Activated CD4-positive, alpha-beta T cell treated with anti-CD3 and anti-CD28 coated beads for 4 hours (primary cell): ENCODE measurements at places on chromosomes 7 and 10.

- no peak for DNase-seq
Measured at GRCh38 chr7:26451997-26452396, 160.3 kb downstream of the SNX10 start.

DNA sequence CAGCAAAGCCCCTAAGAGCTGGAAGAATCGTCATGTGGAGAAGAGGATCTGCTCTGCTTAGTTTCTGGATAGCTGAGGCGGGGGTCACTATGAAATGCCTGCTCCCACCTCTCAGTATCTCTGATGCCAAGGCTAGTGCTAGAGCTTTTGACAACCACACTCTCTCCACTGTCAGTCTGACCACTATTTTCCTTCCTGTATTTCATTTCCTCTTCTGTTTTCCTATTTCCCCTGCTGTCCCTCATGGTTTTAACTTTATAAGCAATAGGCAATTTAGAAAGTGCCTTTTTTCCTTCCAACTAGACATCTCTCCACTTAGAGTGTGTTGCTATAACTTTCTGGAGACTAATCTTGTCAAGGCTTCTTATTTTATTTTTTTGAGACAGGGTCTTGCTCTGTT, 23.6 kb downstream of the C7orf57 start:
- no peak for DNase-seq

- no peak for DNase-seq
Measured at GRCh38 chr7:112286250-112287086, 80.0 kb downstream of the ZNF277 start.

GRCh38 chr7:20407585-20408466, 77.1 kb downstream of the ITGB8 start:
- no peak for DNase-seq

DNA sequence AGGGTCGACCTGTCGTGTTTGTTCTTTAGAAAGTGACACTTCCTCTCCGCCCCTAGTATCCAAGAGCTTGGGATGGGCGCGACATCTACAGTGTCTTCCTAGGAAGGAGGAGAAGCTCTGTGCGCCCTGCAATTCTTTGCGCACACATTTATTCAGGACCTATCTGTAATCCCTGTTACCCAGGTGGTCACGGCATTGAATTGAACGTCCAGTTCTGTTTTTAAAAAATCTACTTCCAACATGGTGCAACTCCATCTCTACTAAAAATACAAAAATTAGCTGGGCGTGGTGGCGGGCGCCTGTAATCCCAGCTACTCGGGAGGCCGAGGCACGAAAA, 606 bp upstream of the LAMB1 start:
- DNase-seq, result no peak

GRCh38 chr10:35372329-35372728, 36.0 kb downstream of the CCNY start:
- no peak for DNase-seq

GRCh38 chr7:96143495-96144259, 178.2 kb downstream of the SLC25A13 start:
- DNase-seq, result no peak

DNA sequence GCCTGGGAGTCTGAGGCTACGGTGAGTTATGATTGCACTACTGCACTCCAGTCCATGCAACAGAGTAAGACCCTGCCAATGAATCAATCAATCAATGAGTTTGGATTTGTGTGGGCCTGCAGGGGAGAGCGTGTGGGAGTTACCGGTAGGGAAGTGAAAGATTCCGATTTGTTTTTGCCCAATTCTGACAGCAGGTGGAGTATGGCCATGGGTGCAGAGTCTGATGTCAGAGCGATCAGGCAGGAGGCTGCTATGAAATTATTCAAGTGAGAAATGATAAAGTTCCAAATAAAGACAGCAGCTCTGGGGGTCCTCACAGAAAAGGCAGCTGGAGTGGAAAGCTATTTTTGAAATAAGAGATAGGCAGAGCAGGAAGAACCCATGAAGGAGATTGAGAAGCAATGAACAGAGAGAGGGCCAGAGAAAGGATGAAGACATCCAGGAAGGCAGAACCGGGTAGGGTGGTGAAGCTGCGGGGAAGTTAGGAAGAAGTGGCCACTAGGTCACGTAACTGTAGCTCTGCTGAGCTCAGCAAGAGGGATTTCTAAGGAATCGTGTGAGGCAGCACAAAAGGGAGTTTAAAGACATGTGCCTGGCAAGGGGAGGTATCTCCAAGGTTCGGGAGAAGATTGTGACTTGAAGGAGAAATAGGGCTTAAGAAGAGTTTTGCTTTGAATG, 93.7 kb upstream of the NMT2 start:
- no peak for DNase-seq

- no peak for DNase-seq
Measured at GRCh38 chr10:118482393-118483331, 112.8 kb downstream of the PRLHR start.

GRCh38 chr7:2657920-2658671, 26.3 kb downstream of the TTYH3 start:
- DNase-seq, result no peak

DNA sequence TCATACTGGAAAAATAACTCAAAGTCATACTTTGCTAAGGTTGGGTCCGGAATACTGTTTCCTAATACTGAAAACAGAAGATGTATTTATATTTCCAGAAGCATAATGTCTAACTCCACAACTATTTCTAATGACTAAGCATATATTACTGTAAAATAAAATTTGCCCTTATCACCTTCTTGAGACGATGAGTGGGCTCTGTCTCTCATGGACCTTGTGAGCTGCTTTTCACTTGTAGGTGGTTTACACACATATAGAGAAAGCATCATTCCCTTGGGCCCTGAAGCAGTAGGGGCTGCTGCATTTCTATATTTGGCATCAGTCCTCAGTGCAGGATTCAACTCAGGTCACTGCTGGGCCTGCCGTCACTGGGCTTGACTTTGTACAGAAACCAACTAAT, 10.7 kb upstream of the FAM13C start:
- no peak for DNase-seq

DNA sequence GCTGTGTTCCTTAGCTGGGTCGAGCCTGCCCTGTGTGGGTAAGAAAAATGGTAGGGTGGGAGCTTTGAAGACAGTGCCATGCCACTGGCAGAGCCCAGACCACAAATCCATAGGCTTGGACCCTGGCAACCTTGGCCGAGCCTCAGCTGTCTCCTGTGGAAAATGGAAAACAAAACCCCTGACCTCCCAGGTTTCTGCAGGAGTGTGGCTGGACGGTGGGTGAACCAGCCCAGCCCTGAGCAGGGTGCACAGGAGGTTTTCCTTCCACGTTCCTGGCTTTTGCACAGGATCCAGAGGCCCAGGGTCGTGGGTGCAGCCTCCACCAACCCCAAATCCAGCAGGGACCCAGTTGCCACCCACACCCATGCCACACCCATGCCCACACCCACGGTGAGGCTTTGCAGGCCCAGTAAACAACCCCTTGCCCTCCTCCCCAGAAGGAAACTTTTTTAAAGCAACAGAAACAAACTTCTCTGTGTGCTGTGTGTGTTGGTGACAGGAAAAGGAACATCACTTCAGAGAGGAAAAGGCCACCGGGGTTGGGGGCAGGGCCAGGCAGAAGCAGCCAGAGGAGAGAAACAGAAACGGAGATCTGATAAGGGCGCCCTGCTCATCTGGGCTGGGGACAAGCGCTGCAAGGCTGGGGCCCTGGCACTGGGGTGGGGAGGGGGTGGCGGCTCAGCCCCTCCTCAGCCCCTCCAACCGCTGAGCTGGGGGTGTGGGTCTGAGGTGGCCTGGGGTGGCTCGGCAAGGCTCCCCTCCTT, 20.7 kb upstream of the ZMIZ1 start:
- DNase-seq, result peak; percentile 61

DNA sequence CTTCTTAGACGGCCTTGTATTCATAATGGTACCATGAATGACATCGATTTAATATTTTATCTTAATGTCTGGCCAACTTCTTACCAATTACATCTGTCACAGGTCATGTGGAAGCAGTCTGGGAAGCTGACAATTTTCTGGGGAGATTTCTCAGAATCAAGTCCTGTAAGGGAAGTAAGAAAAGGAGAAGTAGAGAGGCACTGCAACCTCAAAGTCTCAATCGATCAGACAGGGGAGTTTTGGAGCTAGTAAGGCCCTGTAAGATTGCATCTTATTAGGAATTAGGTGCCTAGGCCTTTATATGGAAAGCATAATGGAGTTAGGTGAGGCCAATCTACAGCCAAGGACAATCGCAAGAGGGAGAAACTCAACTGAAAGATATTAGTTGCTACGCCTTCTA, 694.6 kb upstream of the SORCS1 start:
- DNase-seq, result no peak

- DNase-seq, result no peak
Measured at GRCh38 chr7:133339772-133340171, 86.9 kb downstream of the EXOC4 start.

DNA sequence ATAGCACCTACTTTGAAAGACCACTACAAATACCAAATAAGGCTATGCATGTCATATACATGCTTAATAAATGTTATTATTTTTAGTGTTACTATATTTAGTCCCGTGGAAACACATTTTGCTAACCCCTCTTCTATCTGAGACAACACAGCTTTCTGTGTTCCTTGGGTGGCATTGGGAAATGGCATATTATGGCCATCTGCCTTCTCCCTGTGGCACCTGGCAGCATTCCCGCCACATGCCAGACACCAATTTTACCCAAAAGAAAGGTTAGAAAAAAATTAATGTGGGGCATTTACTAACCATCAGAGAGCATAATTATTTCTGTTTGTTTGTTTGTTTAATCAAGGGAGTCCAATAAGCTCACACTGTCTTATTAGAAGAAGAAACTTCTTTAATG, 168.6 kb upstream of the ETV1 start:
- DNase-seq, result no peak

GRCh38 chr10:12041766-12042408, 722 bp downstream of the UPF2 start:
- peak; percentile 12 for DNase-seq

- DNase-seq, result no peak
Measured at GRCh38 chr10:102534333-102534732, 30.6 kb downstream of the SUFU start.

DNA sequence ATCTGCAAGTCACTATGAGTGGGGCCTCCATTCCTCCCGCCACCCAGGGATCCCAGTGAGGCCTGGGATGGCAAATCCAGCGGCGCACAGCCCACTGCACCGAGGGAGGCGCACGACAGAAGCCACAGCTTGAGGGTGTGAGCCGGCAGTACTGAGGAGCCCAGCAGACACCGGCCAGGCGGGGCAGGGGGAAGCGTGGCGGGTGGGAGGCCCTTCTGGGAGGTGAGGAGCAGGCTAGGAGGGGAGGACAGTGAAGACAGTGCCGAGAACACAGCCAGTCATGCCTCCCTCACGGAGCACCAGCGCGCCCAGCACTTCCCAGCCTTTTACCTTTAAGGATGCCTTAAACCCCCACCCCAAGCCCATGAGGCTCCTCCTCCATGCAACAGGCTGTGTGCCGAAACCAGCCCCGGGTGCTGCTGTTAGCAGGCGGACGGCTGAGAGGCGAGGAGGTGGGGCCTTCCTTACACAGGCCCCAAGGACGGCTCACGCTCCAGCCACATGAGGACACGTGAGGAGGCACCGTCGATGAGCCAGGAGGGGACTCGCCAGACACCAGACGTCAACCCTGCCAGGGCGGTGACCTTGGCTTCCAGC, 258.5 kb downstream of the PTPRN2 start:
- no peak for DNase-seq

- DNase-seq, result no peak
Measured at GRCh38 chr10:110392121-110392520, 87.4 kb upstream of the SMNDC1 start.

DNA sequence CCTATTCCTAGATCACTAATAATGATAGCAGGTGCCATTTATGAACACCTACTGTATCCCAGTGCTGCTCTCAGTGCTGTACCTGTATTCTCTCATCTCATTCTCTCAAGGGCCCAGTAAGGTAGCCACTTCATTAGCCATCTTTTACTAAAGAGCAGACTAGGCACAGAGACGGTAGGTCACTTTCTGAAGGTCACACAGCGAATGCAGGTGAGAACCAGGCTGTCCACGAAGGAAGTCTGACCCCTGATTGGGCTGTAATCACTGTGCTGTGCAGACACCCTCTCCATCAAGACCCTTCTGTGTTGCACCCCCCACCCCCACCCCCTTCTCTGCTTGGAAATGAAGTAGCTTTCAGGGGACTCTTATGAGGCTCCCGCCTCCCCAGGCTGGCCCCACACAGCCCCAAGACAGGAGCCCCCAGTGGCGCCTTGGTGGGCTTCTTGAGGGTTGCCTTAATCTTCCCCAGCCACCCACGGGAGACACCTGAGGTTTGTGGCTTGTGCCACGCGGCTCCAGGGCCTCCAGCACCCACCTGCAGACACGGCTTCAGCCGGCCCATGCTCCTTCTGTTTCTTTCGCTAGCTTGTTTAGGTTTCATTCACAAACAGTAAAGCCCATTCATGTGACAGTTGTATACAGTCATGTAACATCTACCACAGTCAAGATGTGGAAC, 81.7 kb upstream of the FAM20C start:
- no peak for DNase-seq

DNA sequence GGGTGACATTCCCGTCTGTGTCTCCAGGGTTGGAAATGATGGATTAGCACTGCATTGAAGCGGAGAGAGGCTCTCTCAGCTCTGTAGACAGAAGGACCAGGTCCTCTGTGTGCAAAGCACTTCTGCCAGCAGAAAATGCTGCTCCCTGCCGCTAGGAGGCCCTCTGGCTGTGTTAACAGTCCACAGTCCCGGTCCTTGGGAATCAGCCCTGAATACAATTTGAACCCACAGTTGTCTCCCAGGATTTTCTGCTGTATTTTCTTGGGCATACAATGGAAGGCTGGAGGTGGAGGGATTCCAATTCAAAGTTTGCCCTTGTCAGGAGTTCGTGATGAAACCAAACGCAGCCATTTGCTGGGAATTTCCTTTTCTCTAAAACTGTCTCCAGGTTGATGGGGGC, 205.2 kb downstream of the GLRX3 start:
- no peak for DNase-seq

DNA sequence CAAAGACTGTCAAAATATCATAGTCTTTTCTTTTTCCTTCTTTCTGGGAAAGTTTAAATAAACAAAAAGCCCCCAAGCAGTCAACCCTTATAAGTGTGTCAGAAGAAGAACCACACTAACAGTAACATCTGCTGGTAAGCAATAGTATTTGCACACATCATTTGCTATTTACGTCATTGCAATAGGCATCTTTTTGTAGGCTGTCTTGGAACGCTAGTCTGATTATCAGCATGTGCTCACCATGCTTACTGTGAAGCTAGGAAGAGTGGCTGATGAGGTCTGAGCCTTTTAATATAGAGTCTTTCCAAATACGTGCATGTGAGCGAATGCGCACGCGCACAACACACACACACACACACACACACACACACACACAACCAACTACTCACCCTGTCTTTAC, 599.0 kb upstream of the TPK1 start:
- DNase-seq, result no peak

GRCh38 chr10:43196131-43196980, 58.1 kb downstream of the CSGALNACT2 start:
- no peak for DNase-seq

GRCh38 chr7:133977409-133978274, 149.5 kb upstream of the LRGUK start:
- no peak for DNase-seq
